ENCODE measurements at places on chromosomes 2 and 18. TPM values are rescaled to one million over a fixed set of nuclear protein-coding genes. Genes with fewer than 3 reads are reported as not detected.

DNA sequence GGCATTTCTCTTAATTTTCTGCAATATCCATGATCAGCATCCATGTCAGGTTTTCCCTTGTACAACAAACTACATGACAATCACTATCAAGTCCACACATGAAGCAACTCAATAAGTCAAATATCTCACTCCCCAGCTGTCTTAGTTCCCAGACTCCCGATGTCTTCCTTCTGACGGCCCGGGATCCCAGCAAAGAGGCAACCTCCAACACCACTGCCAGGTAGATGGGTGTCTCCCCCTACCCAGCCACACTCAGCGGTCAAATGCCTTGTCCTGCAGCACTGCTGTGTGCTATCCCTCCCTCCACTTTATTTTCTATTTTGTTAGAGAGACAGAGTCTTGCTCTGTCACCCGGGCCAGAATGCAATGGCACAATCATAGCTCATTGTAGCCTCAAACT is 23.3 kb downstream of the TRABD2A start:
- no peak for DNase-seq

GRCh38 chr2:55051026-55051866 is 995 bp upstream of the RTN4 start:
- DNase-seq = no peak

DNA sequence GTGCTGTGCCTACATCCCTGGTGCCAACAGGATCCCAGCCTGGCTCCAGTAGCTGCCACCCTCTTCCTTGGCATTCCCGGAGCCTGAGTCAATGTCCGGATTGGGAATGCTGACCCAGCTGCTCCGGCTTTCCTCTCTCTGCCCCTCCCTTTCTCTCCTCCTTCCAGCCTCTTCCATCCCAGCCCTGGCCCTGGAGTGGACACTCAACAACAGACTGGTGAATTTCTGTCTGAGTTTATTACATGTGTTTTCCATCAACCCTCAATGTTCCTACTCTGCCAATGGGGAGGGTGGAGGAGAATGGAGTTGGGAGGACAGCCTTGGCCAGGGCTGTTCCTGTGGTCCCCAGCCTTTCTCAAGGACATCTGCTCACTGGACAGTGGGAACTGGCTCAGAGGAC is 917 bp upstream of the PRKAG3 start:
- DNase-seq = no peak

GRCh38 chr2:235984552-235984951 is 183.6 kb downstream of the GBX2 start:
- DNase-seq = no peak

GRCh38 chr2:9250091-9250490 is 43.5 kb downstream of the ASAP2 start:
- DNase-seq = no peak

Gene OBSL1
- 115 TPM for polyA plus RNA-seq

GRCh38 chr18:9117980-9118841 is 15.7 kb downstream of the NDUFV2 start:
- DNase-seq = no peak

DNA sequence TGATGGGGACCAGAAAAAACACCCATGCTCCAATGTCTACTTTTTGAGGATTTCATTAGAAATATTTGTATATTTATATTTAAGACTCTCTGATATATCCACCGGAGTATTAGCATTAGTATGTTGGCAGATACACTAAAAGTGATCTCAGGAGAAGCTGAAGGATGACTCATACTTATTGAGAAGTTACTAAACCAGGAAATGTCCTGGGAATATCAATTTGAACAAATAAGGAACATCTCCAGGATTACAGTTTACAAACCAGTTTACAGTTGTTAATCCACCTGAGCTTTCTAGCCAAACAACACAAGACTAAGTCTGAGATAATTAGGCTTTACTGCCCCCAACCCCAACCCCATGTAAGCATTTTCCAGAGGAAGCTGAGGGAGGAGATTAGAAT is 16.1 kb upstream of the DPP4 start:
- DNase-seq = no peak

DNA sequence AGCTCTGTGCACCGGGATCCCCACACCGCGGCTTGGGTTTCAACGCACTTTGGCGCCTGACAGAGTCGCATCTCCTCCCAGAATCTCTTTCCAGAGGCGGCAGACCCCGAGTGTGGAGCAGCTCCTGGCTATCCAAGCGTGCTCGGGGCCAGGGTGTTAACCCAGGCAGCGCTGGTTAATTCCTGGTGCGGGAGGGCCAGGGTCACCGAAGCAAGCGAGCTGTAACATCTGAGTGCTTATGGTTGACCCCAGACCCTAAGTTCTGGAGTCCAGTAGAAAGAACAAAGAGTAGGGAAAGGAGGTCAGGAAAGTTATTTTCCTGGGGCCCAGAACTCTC is 566 bp upstream of the OSR1 start:
- DNase-seq = no peak

Gene CROCC2
- polyA plus RNA-seq = 0.09 TPM

Gene ALLC
- polyA plus RNA-seq = 0.68 TPM

Gene KANSL3
- 60.6 TPM for polyA plus RNA-seq

Gene TEKT4
- 0.24 TPM for polyA plus RNA-seq

DNA sequence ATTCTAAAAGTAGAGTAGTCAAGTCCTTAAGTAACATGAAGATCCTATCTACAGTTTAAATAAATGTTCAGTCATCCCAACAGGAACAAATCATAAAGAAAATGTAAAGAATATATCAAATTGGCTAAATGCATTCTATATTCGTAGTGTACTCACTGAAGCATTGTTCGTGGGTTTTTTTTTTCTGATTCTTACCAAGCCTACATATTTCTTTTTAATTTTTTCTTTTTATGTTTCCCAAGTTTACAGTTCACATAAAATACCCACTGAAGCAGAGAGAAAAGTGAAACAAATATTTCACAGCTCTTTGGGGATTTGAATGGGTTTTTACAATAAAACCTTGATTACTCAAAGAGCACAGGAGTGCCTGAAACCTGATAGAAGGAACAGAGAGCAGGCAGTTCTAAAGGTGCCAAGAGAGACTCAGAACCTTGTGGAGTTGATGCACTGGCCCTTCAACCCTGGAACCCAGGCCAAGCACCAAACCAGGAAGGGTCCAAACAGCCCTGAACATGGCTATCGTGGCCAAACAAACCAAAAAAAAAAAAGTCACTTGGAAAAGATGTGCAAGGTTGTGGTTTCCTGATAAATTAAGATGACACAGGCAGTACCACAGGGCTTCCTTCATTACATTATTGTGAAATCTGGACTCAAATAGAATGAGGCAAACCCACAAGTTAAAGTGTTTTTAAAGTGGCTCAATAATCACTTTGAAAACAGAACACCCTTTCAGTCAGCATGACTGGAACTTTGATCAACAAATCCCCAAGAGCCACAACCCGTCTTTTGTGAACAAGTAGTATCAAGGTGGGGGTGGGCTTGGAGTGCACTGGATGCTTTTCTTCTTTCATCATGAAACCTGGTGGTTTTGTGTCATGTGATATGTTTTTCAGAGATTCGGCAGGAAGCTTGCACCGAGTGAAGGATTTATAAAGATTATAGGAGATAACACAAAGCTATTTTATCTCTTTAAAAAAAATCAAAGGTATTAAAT is 245.0 kb upstream of the FN1 start:
- DNase-seq = no peak

GRCh38 chr2:136291871-136292270 is 173.9 kb upstream of the CXCR4 start:
- DNase-seq = no peak

Gene INHBB
- polyA plus RNA-seq = 0.11 TPM

GRCh38 chr18:10061566-10062140 is 147.8 kb downstream of the VAPA start:
- DNase-seq = no peak

Gene EGR4
- not detected for polyA plus RNA-seq

GRCh38 chr2:53004413-53004812 is 763.2 kb upstream of the CHAC2 start:
- DNase-seq = no peak

DNA sequence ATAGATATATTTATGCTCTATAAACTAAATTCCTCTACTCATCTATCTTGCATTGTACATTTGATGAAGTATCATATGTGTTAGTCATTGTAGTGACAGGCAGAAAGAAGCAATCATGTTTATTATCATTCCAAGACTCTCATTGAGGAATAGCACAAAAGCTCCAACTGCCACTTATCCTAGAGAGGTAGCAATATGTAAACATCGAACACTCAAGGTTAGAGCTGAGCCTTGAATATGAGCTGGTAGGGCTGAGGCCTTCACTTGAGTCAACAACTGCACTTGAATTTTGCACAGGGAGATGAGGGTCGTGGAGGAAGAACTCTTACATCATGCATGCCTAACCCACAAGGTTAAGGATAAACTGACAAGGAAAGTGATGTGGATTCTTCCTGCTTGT is 900.9 kb downstream of the CPS1 start:
- DNase-seq = no peak

GRCh38 chr2:44770221-44771195 is 171.0 kb upstream of the SIX3 start:
- no peak for DNase-seq

DNA sequence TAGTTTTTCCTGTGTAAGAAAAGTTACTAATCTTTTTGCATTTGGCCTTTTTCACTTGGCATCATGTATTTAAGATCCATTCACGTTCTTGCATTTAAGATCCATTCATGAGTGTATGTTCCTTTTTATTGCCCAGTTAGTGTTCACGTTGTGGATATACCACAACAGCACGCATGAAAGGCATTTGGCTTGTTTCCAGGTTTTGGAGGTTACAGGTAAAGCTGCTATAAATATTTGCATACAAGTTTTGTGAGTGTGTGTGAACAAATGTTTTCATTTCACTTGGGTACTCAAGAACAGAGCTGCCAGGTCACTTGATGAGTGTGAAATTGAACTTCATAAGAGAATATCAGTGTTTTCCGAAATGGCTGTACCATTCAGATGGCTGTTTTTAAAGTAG is 121.2 kb downstream of the CCBE1 start:
- DNase-seq = no peak

DNA sequence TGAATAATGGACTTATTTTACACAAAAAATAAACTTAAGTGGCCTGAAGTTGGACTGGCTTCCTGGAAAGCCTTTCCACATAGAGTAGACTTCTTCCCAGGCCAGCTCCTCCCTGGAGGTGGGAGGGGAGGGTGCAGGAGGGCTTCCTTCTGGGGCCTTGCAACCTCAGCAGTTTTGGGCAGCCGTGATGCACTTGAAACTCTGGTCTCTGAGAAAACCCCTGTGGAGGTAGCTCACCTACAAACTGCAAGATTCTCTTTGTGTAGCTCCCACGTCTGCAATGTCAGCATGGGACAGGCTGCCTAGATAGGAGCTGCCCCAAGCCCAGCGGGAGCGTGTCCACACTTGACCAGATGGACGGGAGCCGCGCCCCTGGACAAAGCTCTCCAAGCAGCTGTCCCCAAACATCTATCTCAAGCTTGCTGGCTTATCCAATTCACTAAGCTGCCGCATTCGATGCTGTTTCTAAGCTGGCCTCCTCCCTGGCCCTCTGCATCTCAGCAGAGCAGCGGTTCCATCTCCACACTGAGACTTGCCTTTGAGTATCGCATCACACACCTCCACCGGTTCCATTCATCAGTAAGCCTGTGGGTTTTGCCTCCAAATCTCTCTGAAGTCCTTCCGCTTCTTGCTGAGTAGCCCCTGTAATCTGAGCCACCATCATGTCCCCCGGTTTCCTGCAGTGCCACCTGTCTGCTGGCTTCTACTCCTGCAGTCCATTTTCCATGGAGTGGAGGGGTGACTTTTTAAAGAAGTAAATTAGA is 1.6 kb upstream of the LPIN1 start:
- no peak for DNase-seq

Gene SPATA3
- polyA plus RNA-seq = not detected

GRCh38 chr18:42929181-42929580 is 186.3 kb downstream of the RIT2 start:
- no peak for DNase-seq

Gene IL18R1
- polyA plus RNA-seq = 0.49 TPM

GRCh38 chr18:39341129-39341528 is 1775.5 kb upstream of the CELF4 start:
- no peak for DNase-seq

Gene NOP58
- 110 TPM for polyA plus RNA-seq

GRCh38 chr18:51852681-51853080 is 487.3 kb upstream of the DCC start:
- no peak for DNase-seq

- no peak for DNase-seq
These were observed 169.6 kb upstream of the SIX2 start for GRCh38 chr2:45178854-45179253.

DNA sequence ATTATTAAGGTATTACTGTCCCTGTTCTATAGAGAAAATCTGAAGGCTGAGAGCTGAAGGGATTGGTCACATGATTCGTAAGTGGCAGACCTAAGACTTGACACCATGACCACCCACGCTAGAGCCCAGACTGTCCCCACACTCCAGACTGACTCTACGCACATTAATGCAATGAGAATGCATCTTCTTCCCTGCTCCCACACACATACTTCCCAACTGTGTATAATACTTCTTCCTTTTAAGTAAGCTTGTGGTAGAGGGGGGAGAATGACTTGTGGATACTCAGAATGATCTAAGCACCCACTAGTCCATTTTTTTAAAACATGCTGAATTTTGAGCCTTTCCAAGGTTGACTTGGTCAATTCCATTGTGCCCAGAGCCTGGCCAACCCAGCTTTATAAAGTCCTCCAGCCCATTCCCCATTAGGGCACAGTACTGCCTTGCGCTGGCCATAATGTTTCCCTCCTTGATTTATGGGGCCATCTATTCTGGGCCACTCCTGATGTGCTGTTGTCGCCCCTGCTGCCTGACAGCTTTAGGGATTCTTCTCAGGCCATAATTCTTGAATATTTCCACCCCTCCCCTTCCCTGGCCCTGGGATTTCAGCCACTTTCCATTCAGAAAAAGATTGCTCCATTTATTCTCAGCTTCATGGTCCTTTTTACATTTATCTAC is 28.7 kb downstream of the ALK start:
- no peak for DNase-seq

Gene NPC1
- 19.7 TPM for polyA plus RNA-seq

Gene PIGN
- 40.1 TPM for polyA plus RNA-seq

Measured in left renal pelvis (tissue), 4 donors.